ENCODE measurements at places on chromosomes 7 and 10.

- DNase-seq: no peak
Observed at GRCh38 chr7:44621034-44621749, 14.8 kb downstream of the OGDH start.

GRCh38 chr10:91613411-91614187, 19.3 kb downstream of the PPP1R3C start:
- no peak for DNase-seq

DNA sequence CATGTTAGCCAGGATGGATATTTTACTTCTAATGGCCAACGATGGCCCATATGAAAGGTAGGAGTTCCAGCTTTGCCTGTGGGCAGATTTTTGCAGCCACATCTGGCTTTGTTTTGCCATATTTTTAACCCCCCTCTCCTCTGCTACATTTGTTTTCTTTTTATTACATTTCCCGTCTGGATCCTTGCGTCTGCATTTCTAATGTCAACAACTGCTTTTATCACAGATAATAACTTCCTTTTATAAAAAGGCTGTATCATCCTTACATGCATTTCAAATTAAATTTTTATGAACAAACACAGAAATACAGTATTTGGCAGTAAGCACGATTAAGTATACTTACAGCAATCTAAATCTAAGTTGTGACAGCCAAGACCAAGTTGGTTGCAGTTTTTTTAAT, 156.0 kb downstream of the BAMBI start:
- no peak for DNase-seq

DNA sequence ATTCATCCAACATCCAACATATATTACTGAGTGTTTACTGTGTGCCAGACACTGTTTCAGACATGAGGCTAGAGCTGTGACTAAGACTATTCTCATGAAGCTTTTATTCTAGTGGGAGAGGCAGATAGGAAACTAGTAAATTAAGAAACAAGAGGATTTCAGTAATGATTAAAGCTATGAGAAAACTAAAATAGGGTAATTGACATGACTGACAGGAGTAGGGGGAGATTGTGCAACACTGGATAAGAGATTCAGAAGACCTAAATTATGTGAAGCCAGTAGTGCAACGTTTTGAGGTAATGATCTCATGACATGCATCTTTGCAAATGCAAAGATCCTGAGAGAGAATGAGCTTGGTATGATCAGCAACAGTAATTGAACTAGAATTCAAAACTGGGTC, 48.6 kb upstream of the MKLN1 start:
- DNase-seq: no peak

GRCh38 chr7:66886152-66886551, 34.9 kb upstream of the TMEM248 start:
- DNase-seq: no peak

- DNase-seq: no peak
Observed at GRCh38 chr7:46160861-46161260, 239.8 kb upstream of the IGFBP3 start.

GRCh38 chr7:21640105-21640504, 97.3 kb downstream of the DNAH11 start:
- no peak for DNase-seq

GRCh38 chr7:141304291-141304690, 230.4 kb downstream of the TMEM178B start:
- no peak for DNase-seq

- DNase-seq: no peak
Observed at GRCh38 chr10:5106553-5106952, 12.3 kb downstream of the AKR1C3 start.

- DNase-seq: no peak
Observed at GRCh38 chr10:103382769-103383168, 13.5 kb downstream of the ATP5MK start.

GRCh38 chr10:111390813-111391563, 314.2 kb downstream of the ADRA2A start:
- no peak for DNase-seq

DNA sequence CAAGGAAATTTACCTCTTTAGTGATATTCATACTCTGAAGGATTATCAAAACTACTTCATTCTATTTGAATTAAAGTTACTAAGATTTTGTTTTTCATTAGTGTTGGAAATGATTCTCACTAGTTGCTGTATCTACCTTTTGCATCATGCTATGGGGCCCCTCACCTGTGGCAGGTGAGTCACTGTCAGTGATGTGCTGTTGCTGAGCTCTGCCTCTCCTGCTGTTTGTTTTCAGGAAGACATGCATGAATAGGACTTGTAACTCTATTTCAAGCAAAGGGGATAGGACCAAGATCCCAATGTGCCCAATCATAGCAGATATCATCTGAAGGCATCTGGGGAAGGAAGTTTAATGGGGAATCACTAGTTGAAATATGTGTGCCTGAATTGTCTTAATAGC, 57.4 kb upstream of the AGR3 start:
- no peak for DNase-seq

DNA sequence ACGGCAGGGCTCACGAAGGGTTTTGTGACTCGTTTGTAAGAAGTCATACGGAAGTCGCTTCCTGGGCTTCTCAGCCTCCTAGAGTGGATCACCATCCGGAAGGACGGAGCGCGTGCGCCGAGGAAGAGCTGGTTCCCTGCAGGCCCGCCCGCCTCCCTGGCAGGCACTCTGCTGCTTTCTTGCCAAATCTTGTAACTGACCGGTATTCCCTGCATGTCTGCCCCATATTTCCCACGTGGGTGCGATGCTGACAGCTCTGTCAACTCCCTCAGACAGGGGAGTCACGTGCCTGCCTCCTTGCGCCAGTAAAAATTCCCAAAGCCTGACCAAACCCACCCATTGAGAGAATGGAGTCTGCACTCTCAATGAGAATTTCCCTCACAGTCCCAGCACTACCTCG, 12.7 kb downstream of the SHH start:
- DNase-seq: no peak

GRCh38 chr7:39697483-39697882, 74.1 kb downstream of the RALA start:
- no peak for DNase-seq

GRCh38 chr10:72069751-72070526, 18.4 kb downstream of the SPOCK2 start:
- DNase-seq: no peak

GRCh38 chr10:104291439-104291951, 22.5 kb downstream of the GSTO2 start:
- DNase-seq: peak; percentile 89

GRCh38 chr10:65341323-65341925, 1584.4 kb upstream of the LRRTM3 start:
- DNase-seq: no peak

GRCh38 chr10:6786579-6787031, 206.5 kb upstream of the PRKCQ start:
- DNase-seq: no peak

- no peak for DNase-seq
Observed at GRCh38 chr10:62590306-62590705, 214.2 kb upstream of the ADO start.

DNA sequence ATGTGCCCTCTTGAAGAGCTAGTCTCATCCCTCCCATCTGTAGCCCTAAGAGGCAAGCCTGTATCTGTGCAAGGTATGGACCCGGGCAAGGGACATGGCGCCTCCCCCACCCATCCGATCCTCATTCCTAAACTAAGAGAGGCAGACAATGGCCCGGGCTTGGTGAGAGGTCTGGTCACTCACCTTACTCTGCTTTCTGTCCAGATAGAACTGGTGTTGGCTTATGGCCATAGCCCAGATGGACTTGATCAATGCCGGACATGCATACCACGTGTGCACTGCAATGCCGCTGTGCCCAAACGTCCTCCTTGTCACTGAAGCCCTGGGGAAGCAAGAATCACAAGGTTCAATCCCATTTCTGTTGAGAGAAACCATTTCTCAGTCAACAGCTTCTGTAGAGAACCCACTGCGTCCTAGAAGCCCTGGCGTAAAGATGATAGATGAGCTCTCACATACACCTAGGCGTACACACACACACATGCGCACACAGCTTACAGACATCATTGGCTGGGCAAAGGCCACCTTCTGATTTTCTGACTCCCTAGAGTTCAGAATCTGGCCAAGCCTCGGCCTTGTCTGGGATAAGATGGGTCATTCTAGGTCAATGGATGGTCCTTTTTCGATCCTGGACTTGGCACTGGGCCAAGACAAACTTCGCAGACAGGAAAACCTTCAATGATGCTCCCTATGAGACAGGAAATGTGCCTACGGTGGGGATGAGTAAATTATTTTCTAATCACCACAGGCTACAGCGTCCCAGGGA, 114.6 kb downstream of the PRPF18 start:
- no peak for DNase-seq

- DNase-seq: peak; percentile 80
Observed at GRCh38 chr10:6201516-6201975, 1.2 kb upstream of the PFKFB3 start.

- DNase-seq: no peak
Observed at GRCh38 chr7:23685731-23686130, 5.7 kb downstream of the FAM221A start.

DNA sequence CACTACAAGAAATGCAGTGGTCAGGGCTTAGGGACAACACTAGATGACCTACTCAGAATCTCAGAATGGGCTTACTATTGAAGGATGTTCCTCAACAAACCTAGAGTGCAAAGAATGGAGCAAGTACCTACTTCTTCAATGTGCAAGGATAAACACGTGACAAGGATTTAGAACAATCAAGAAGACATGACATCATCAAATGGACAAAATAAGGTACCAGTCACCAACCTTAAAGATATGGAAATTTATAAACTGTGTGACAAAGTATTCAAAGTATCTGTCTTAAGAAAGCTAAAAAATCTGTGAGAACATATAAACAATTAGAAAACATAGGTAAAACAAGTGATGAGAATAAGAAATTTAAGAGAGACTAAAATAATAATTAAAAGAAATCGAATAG, 656.1 kb downstream of the ZWINT start:
- no peak for DNase-seq

- DNase-seq: no peak
Observed at GRCh38 chr7:119999738-120000475, 273.1 kb upstream of the KCND2 start.

GRCh38 chr10:71233482-71233892, 21.1 kb downstream of the UNC5B start:
- DNase-seq: no peak

- DNase-seq: no peak
Observed at GRCh38 chr7:2288503-2288902, 25.7 kb downstream of the SNX8 start.

DNA sequence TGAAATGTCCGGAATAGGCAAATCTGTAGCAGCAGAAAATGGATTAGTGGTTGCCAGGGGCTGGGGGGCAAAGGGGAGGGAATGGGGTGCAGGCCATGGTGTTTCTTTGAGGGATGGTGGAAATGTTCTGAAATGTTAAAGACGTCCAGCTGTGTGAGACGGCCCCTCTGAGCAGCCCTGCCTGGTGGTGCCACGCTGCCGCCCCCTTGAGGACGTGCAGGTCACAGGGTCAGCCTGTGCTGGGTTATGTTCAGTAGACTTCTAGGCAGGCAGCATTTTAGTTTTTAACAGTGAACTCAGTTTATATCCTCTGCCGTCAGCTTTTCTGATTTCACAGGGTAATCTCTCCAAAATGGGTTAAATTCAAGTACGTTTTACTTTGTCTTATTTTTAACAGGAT, 9.4 kb downstream of the NUB1 start:
- peak; percentile 47 for DNase-seq

DNA sequence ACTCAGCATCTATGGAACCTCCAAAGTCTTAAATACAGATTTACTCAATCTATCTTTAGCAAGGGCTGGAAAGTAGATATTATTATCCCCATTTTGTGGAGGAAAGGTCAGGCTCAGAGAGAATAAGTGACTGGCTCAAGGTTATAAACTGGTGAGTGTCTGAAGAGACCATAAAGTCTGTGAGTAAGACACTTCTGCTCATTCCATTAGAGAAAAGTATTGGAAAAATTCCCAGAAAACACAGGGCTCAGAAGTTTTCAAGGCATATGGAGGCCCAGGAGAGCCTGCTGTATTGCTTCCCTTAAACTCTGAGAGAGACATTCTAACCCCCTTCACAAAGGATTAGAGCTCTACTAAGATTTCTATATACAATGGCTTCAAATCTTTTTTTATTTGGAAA, 134.8 kb downstream of the PCDH15 start:
- DNase-seq: no peak

DNA sequence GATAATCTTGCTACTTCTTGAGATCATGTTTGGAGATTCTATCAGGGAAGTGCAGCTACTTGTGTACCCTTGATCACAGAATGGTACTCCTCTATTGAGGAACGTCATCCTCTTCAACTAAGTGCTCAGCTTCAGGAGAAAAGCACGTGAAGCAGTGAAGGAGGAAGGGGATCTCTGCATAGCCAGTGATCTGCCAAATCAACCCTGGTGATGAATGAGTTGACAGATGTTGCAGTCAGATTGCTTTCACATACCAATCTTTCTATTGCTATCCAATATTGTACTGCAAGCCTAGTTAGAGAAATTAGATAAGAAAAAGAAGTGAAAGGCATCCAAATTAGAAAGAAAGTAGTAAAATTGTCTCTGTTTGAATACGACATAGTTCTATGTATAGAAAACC, 309.4 kb downstream of the TWIST1 start:
- DNase-seq: no peak

DNA sequence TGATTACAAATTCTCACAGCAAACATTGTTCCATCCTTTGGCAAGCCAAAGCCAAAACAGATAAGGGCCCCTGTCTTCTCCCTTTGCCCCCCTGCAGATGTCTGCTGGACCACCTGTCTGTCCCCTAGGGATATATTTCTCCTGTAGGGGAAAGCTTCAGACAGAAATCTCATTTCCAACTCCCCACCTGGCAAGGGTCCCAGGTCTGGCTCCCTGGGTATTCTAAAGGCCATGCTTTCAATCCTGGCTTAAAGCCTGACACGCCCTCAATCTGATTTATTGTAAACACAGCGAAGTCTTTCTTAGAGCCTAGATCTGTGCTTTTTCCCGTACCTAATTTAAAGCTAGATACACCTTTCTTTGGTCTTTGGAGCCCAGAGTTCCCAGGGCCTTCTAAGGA, 66.1 kb downstream of the KCNMA1 start:
- DNase-seq: no peak

GRCh38 chr7:69927461-69927860, 329.2 kb downstream of the AUTS2 start:
- DNase-seq: no peak

DNA sequence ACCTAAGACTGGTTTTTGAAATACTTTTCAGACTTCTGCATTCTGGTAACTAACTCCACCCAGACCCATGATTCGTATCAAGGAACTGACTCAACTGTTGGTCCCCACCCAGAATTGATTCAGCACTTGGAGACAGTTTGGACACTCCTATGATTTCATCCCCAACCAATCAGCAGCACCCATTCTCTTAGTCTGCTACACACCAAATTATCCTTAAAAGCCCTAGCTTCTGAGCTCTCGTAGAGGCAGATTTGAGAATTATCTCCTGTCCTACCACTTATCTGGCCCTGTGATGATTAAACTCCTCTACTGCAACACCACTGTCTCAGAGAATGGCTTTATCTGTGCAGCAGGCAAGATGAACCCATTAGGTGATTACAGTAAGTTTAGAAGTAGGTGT, 7.7 kb upstream of the GSTO1 start:
- DNase-seq: no peak

Data from CD4-positive, alpha-beta T cell treated with Interleukin-10 for 1 hour (primary cell).